ENCODE measurements at places on chromosomes 12 and 14.

DNA sequence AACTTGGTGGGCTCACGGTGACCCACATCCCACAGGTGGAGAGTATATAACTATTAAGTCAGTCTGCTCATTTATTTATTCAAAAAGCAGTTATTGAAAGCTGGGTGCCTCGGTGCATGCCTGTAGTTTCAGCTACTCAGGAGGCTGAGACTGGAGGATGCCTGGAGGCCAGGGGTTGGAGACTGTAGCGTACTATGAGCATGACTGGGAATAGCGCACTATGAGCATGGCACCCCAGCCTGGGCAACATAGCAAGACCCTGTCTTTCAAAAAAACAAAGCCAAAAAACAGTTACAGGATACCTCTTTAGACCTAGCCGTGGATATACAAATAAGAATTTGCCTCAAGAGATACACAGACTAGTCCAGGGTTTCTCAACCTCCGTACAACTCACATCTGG, 139.8 kb downstream of the ZFP36L1 start:
- DNase-seq, result no peak

DNA sequence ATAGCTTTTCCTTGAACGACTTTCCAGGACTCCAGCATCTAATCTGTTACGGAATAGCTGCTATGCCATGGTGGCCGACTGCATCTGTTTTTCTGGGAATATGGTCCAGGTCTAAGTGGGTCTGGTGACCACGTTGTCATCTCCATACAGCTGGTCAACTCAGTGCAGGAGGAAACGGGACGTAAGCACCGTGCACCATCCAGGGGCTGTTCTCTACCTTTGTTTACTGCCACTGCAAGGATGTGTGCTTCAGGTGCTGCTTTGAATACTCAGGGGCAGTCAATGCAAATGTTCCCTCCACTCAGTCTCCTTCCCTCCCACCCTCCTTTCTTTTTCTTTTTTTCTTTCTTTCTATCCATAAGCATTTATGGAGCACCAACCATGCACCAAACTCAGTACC, 648.2 kb downstream of the VRK1 start:
- no peak for DNase-seq

DNA sequence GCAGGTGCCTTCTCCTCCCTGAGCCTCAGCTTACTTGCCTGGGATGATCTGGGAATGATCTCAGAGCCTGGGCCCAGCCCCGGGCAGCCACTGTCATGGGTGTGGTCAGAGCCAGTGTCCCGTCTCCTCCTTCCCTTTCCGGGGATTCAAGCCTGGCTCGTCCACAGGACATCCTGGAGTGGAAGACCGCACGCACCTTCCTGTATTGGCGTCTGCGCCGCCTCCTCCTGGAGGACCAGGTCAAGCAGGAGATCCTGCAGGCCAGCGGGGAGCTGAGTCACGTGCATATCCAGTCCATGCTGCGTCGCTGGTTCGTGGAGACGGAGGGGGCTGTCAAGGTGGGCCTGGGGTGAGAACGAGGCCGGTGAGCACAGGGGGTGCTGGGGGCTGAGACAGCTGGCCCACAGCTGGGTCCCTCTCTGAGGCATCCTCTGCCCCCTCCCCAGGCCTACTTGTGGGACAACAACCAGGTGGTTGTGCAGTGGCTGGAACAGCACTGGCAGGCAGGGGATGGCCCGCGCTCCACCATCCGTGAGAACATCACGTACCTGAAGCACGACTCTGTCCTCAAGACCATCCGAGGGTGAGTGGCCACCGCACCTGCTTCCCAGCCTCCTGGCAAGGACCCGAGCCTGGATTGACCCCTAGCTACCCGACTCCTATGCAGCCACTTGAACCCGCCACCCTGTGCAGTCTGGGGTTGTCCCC, 44.0 kb downstream of the FOXN4 start:
- DNase-seq, result no peak

- no peak for DNase-seq
These were observed 1.7 kb downstream of the SOS2 start for GRCh38 chr14:50229681-50230080.

Data from stimulated activated CD8-positive, alpha-beta memory T cell treated with anti-CD3 and anti-CD28 coated beads, Interleukin-7, amount 100 ng/mL, for 4 hours (primary cell).